Activated CD4-positive, alpha-beta T cell treated with anti-CD3 and anti-CD28 coated beads, Interleukin-2, amount 50 U/mL, for 1 hour (primary cell): ENCODE measurements at places on chromosomes 11 and 22.
A peak's percentile ranks its signal among the peaks of the same experiment; 100 is the strongest.

DNA sequence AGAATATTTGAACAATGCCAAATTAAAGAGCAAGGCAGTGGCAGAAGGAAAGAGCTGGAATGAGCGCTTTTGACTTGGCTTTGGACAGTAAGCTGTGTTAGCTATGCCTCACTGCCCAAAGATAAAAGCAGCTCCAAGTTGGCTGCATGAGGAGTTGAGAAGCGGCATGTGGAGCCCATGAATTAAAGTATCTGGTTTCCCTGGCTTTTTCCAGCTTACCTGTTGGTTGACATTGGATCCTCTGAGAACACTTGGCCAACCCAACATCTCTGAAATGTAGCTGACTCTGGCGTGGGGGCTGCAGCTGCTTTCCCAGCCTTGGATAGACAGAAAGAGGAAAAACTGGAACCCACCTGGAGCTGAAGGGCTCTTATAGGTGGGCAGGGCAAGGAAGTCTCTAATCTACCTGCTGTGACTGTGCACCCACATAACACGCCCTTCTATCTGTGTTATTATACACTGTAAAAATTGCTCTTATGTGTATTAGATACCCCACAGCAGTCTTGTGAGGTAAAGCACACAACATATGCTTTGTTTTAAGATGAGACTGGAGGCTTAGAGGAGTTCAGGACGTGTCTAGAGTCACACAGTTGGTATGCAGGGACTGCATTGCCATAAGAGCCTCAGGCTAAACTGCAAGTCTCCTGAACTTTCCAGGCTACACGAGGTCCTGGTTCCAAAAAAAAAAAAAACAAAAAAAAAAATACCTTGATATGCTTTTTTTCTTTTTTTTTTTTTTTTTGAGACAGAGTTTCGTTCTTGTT is 5.8 kb downstream of the UBASH3B start:
- no peak for DNase-seq

GRCh38 chr11:87422566-87422965 is 384.8 kb downstream of the TMEM135 start:
- DNase-seq: no peak

DNA sequence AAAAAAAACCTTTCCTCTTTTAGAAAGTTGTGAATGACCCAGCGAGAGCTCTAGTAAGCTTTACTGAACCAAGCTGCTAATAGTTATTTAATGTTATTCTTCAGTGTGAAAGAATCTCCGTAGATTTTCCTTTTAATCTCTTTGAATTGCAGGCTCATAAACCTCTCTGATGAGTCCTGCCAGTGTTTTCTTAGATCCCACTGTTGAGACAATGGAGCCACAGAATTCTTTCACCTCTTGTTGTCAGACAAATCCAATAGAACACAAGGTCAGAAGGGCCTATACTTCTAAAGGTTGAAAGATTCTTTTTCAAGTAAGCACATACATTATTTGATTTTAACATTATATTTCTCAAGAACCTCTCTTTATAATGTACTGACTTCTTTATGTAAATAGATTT is 52.2 kb downstream of the DNAJC24 start:
- no peak for DNase-seq

DNA sequence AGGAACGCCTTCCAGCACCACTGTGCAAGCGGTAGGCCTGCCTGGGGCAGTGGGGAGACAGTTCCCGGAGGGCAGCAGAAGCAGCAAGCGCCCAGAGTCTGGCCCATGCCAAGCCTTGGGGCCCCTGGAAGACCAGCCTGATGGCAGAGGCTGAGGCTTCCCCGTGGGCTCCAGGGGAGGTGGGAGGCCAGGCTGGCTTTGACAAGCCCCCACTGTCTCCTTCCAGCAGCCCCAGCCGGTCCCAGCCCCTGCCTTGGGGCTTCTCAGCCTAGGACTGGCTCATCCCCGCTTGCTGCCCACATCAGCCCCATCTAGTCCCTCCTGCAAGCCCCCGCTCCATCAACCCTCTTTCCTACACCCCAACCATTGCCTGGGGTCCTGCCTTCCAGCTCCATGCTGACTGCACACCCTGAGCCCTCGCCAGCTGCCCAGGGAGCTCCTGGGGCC is 46.7 kb downstream of the IGF2 start:
- no peak for DNase-seq

DNA sequence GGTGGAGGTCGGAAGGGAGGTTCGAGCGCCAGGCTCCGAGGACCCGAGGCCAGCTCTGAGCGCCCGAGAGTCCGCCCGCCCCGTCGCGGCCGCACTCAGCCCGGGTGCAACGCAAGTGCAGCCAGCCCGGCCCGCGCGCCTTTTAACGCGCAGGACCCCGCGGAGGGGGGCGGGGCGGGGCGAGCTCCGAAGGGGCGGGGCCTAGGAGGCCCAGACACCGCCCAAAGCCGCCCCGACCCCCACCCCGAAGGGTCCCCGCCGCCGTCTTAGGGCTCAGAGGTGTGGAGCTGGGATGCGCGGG is at the start of gene PHOX2A:
PHOX2A (minus strand) TSS at position 117 of the 301 bp plus-strand sequence. CDS start 172 bp downstream, outside the sequence.
- DNase-seq: no peak

DNA sequence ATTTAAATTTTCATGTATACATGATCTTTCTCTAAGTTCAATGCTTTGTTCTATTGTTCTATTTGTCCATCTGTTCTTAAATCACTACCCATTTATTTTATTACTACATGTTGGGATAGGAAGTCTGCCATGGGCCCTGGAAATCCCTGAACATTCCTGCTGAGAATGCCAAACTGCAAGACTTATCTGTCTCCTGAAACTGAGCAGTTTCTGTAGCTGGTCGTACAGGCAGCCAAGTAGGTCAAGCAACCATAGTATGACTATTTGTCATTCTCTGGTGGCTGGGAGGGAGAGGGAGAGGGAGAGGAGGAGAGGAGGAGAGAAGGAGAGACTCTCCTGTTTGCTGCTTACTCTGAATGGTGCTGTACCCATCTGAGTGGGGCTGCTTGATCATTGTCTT is 82.8 kb upstream of the SNX19 start:
- no peak for DNase-seq

- DNase-seq: no peak
Observed at GRCh38 chr11:77115956-77116355, 12.1 kb upstream of the MYO7A start.

DNA sequence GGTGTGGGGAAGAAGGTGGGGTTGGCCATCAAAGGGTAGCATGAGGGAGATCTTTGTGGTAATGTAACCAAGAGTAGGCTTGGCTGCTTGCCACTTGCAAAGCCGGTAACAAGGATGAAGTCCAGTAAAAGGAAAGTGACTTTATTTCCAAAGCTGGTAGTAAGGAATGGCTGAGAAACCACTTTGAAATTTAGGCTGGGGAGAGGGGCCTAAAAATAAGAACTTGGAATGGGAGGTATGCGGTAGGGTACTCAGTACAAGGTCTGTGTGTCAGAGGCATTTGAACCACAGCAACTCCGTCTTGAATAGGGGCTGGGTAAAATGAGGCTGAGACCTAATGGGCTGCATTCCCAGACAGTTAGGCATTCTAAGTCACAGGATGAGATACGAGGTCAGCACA is 216.0 kb upstream of the ISX start:
- DNase-seq: no peak

DNA sequence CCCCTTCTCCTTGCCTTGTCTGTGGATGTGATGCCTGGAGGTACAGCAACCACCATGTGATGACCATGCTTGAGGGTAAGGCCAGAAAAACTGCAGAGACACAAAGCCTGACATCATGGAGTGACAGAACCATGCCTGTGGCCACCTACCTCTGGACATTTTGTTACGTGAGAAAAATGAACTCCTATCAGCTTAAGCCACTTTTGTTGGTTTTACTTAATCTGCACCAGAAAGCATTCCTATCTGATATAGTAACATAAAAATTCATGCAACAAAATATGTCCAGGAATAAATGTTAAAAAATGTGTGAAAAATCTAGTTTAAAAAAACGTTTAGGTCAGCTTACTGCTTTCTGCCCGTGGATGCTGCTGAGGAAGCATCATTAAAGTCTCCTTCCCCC is 42.6 kb upstream of the P4HA3 start:
- no peak for DNase-seq

DNA sequence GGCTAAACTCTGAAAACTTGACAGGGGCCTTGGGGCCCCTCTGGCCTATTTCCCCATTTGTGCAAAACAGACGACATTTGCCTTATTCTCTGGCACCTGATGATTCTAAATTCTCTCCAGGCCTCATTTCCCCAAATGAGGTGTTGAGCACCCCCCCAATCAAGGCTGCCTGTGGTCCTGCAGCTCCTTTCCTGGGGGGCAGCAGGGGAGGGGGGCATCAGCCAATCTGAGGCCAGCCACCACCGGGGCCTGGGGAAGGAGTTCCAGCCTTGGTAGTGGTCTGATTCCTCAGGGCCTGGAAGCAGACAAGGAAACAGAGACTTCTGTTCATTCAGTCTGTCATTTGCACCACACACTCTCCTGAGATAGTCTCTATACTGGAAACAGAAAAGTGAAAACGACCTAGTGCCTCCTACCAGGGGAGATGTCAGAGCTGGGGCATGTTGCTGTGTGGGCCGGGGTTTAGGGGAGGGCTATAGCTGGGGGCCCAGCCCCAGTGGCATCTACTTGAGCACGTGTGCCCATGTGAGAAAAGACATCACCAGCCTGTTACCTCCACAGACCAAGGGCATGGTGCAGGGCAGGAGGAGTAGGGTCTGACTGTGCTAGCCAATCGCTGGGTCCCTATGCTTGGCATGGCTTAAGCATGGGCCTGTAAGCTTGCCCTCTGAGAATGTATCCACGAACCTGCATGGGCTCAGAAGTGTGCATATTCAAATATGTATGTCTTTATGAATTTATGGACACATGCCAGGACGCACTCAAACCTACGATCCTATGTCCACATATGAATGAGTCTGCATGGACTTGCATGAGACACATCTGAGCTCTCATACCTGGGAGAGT is 1.8 kb upstream of the TPBGL start:
- no peak for DNase-seq

GRCh38 chr22:24813861-24814770 is 8.1 kb downstream of the SGSM1 start:
- no peak for DNase-seq

DNA sequence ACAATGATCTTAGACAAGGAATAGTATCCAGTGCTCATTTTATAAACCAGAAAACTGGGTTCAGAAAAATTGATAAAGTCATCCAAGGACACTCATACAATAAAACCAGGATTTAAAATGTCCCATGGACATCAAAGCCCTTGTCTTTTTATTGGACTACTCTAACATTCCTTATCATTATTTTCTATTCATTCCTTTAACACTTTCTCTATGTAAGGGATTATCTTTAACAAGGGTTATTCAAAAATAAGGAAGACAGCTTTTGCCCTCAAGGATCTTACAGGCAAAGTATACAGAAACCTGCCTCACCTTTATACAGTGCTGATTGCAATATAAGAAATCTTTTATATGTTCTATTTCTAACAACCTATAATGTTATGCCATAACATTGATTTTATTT is 790.8 kb downstream of the DLG2 start:
- DNase-seq: no peak

DNA sequence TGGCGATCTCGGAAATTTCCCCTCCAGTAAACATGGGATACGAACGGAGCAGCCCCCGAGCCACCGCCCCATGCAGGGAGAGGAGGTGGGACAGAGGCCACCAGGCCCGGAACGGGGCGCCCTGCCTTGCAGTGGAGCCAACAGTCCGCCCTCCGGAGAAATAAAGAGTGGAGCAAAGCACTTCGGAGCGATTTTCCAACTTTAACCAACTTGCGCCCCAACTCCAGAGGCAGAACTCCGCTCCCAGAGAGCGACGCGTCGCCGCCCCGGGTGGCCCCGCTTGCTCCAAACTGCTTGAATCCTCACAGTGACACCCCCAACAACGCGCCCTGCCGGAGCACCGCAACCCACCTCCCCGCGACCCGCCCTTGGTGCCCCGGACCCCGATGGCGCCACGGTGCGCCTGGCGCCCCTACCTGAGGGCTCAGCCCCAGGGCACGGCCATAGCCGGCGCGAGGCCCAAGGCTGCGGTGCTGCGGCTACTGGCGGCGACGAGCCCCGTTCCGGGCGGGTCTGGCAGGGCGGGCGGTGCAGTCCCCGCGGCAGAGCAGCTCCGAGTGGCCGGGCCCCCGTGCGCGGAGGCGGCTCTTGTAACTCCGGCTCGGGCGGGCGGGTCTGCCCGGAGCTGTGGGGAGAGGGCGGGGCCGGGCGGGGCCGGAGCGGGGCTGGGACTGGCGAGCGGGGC is at the start of gene AHNAK:
AHNAK (minus strand) TSS at position 563 of the 685 bp plus-strand sequence. CDS start 10,708 bp downstream, outside the sequence.
- peak; percentile 72 for DNase-seq

GRCh38 chr11:133934599-133935550 is 21.9 kb downstream of the IGSF9B start:
- DNase-seq: no peak

GRCh38 chr11:45085646-45086501 is 60.6 kb upstream of the PRDM11 start:
- no peak for DNase-seq

DNA sequence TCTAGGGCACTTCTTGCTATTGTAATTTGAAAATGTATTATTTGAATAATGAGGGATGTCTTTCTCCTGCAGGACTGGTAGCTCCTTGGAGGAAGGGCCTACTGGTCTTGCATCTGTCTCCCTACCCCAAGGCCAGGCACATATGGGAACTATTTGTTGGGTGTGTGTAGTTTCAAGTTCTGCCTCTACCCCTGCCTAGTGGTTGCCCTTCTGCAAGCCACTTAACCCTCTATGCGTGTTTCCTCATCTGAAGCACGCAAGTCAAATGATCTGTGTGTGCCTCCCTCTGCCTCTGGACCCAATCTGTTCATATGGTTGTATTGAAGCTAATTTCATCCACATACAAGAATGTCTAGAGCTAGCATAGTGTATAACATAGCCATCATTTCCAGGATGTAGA is 67.0 kb downstream of the WNT11 start:
- no peak for DNase-seq

DNA sequence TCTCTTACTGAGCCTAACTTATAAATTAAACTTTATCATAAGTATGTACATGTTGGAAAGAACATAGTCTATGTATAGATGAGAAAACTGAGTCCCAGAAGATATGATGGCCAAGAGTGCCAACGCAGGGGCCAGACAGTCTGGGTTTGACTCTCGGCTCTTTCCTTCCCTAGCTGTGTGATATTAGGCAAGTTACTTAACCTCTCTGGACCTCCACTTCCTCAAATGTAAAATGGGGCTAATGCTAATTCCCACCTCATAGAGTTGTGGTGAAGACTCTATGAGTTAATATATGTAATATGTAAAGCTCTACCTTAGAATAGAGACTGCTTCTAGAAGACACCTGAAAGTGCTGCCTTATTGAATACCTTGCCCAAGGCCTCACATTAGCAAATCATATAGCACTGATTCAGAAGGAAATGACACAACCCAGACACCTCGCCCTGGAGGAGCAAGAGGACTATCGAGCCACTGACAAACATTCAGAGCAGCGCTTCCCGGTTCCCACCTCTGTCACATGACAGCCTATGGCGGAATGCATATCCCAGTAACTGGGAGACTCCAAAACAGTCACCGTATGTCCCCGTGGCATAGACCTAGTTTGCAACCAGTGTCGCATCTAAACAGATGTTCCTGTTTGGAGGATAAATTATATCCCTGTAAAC is 11.3 kb upstream of the CCDC86 start:
- DNase-seq: no peak

DNA sequence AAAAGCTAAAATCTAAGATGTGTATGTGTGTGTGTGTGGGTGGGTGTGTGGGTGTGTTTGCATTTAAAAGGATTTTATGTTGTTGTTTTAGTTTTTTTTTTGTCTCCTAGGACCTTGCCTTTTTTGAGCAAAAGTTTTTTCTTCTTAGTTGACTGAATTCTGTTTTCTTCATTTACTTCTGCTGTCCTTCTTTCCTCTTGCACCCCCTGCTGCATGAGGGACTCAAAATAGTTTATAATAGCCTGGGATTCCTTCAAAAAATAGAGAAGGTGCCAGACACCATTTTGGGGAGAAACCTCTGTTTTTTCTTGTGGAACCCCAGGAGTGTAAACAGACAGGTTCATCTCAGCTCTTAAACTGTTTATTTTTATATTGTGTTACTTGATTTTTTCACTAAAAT is 817.7 kb downstream of the TBC1D22A start:
- DNase-seq: no peak
